Naive B cell (primary cell): ENCODE measurements at places on chromosomes 5 and 9. TPM values are rescaled to one million over a fixed set of nuclear protein-coding genes. Genes with fewer than 3 reads are reported as not detected.

Gene MRPS30
- 59.9 TPM for polyA plus RNA-seq

Gene SPATA6L
- not detected for polyA plus RNA-seq

Gene FOXI1
- polyA plus RNA-seq, result not detected

Gene SLC4A9
- polyA plus RNA-seq, result not detected

Gene SH3TC2
- 0.11 TPM for polyA plus RNA-seq

Gene GFI1B
- polyA plus RNA-seq, result 1.4 TPM

Gene PAPPA
- polyA plus RNA-seq, result not detected

Gene PKD2L2
- polyA plus RNA-seq, result 0.66 TPM

Gene SLC45A2
- polyA plus RNA-seq, result not detected

Gene DAB2IP
- not detected for polyA plus RNA-seq
